ENCODE measurements at places on chromosomes 12 and 14. TPM values are rescaled to one million over a fixed set of nuclear protein-coding genes. Genes with fewer than 3 reads are reported as not detected.

- DNase-seq: no peak
Observed at GRCh38 chr12:54678131-54678530, 30.0 kb upstream of the DCD start.

DNA sequence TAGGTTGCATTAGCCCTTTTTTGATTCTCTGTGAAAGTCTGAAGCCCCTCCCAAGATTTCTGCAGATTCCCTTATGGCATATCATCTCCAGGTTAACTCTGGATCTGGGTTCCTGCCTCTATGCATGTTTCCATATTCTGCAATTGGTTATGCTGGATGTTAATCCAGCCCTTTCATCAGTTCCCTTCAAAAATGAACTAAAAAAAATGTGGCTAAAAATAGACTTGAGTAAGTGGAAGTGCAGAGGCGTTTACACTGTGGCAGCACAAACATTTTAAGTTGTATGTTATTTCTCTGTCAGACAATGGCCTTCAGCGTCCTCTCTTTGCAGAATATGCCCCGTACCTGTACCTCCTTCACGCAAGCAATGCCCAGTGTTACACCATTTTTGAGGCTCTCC lies 11.4 kb downstream of the MGST1 start:
- DNase-seq: no peak

GRCh38 chr12:53751336-53752191 lies at the start of gene CISTR:
Gene CISTR, minus strand, starts transcription at chr12:53751979.
- peak; percentile 72 for DNase-seq

Gene IL31
- not detected for polyA plus RNA-seq

DNA sequence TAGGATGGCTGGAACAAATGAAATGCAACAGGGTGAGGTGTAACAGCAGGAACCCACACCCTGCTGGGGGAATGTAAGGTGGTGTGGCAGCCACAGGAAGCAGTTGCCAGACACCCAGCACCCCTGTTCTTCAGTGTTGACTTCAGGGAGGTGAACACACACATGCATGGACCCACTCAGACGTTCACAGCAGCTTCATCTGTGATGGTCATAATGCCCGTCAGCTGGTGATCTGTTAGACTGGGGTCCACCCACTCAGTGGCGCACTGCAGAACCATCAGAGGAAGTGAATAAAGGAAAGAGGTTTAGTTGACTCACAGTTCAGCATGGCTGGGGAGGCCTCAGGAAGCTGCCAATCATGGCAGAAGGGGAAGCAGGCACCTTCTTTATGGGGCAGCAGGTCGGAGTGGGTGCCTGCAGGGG lies 22.7 kb upstream of the TEX22 start:
- no peak for DNase-seq

Gene TTC7B
- polyA plus RNA-seq: 38.1 TPM

DNA sequence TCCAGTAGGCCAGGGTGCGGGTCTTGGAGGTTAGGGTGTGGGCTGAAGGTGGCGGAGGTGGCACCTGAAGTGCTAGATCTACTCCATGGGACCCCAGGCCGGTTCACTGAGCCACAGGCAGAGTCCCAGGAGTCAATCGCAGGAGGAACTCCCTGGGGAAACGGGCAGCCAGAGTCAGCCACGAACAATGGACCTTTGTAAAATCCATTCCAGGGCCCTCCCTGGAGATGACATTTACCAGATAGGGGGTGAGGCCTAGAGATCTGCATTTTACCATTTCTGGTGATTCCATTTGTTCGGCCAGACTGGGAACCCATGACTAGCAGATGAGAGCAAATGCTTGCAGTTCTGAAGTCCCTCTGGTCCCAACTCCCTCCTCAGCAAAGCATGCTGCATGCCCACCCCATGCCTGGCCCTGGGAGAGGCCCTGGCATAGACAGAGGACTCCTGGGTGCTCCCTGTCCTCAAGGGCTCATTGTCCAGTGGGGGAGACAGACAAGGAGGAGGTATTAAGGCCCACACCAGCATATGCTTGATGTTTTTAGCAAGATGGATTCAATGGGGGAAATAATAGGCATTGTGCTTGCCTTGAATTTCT lies 115.5 kb downstream of the EML1 start:
- DNase-seq: no peak

GRCh38 chr12:12087693-12088034 lies 16.9 kb downstream of the BCL2L14 start:
- DNase-seq: no peak

- peak; percentile 69 for DNase-seq
Observed at GRCh38 chr12:12839873-12840579, 26.9 kb downstream of the DDX47 start.

DNA sequence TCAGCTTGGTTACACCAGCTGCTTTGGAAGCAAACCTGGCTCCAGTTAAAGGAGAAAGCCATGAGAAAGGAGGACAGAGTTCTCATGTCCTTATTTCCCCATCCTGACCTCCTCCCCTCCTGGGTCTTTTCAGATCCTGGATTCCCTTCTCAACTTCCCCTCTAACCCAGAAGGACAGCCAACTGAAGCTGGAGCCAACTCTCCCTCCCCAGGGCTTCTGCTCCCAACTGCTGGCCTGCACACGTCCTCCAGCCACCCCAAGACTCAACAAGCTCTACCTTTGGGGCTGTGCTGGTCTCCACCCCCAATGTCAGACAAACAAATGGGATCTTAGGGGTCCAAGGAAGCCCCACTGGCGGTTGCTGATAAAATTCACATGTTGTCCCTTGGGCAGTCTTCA lies 651.1 kb upstream of the TBX3 start:
- peak; percentile 51 for DNase-seq

DNA sequence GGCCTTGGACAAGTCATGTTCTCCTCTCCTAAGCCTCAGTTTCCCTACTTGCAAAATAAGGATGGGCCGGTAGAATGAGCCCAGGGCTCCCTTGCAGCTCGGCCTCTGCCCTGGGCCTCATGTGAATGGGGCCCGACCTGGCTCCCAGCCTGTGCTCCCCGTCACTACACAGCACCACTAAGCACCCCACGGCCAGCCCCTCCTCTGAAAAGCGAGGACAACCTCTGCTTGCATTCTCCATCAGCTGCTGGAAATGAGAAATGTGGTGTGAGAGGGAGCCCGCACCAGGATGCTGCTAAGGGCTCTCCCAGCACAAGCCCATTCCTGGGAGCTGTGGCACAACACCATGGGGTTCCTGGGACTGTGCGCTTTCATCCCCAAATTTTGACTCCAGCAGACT lies 10.2 kb downstream of the SLC25A47 start:
- DNase-seq: peak; percentile 19

Gene RFX4
- polyA plus RNA-seq: not detected

DNA sequence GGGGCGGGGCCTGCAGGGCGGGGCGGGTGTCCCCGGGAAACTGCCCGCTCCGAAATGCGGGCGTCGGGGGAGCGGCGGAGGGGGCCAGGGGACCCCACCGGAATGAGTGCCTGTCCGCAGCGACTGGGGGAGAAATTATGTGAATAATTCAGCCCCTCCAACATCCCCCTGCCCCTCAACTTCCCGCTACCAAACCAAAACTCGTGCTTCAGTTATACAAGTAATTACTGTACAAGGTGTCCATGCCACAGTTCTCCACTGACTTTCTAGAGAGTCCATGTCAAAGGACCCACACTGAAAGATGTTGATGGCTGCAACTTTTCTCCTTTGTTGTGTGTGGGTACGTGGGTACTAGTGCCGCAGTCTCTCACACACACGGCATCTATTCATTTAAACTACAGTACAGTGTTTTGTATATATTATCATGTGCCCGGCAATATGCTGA lies 414 bp upstream of the CDK17 start:
- DNase-seq: no peak

Gene BEGAIN
- polyA plus RNA-seq: 1.4 TPM

DNA sequence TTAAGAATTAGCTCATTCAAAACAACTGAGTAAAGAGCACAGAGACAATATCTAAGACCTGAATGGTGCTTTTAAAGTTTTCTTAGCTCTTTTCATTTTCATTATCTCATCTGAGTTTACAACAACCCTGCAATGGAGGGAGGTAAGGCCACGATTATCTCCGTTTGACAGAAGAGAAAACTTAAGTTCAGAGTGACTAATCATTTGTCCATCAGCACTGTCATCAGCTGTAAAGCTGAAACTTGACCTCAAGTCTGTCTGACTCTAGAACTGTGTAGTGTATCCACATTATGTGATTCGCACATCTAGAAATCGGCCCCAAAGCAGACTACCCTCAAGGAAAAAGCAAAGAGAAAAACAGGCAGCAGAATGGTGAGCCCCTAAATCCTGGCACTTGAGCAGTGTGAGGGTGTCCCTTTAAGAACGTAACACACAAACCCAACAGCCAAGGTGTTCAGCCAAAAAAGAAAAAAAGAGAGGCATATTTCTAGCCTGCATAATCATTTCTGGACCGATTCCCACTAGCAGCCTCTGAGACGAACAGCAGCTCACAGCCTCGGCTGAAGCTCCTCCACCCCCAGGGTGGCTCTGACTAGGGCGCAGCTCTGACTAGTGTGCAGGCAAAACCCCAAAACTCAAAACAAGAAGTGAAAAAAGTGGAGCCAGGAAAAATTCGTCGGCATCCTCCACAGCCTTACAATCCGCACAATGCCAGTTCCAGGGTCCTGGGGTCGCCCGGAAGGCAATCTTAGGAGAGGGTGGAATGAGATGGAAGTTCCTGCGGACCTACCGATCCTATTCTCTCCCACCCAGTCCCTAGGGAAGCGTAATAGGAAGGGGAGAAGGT lies 1.6 kb downstream of the STXBP6 start:
- peak; percentile 76 for DNase-seq

- no peak for DNase-seq
Observed at GRCh38 chr12:130868412-130868811, 3.5 kb upstream of the RAN start.

Gene CGRRF1
- 16.8 TPM for polyA plus RNA-seq

GRCh38 chr12:130249376-130249775 lies 87.1 kb downstream of the FZD10 start:
- no peak for DNase-seq

DNA sequence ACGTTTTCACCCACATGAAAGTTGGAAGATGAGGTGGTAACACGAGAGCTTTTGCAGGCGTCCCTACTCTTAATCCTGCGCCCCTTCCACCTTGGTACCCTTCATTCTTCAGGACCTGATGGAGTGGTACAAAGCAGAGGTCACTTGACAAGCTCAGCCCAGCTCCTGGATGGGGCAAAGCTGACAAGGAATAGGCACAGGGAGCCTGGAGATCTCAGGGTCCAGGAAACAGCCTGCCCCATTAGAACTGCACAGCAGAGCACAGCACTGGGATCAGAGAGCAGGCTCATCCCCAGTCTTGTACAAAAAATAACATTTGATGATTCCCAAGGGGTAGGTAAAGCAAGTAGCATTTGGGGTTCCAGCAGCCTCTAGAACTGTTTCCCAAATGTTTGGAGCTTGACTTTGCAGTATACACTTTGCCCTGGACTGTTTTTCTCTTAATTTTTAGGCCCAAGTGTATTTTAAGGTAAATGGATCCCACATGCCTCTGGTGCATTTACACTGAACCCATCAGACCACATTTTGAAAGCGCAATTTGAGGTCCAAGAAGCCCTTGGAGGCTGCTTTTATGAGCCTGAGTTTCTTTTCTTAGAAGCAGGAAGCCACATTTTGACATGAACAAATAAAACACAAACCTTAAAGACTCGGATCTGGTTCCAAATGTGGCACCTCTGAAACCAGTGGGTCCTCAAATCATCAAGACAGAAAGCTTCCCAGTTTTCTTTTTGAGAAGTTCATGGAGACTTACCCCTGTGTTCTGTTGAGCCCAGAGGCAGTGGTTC lies 633 bp downstream of the TC2N start:
- DNase-seq: no peak

- DNase-seq: no peak
Observed at GRCh38 chr12:26767116-26767515, 65.9 kb downstream of the ITPR2 start.

Gene IRAK3
- polyA plus RNA-seq: 4.1 TPM

DNA sequence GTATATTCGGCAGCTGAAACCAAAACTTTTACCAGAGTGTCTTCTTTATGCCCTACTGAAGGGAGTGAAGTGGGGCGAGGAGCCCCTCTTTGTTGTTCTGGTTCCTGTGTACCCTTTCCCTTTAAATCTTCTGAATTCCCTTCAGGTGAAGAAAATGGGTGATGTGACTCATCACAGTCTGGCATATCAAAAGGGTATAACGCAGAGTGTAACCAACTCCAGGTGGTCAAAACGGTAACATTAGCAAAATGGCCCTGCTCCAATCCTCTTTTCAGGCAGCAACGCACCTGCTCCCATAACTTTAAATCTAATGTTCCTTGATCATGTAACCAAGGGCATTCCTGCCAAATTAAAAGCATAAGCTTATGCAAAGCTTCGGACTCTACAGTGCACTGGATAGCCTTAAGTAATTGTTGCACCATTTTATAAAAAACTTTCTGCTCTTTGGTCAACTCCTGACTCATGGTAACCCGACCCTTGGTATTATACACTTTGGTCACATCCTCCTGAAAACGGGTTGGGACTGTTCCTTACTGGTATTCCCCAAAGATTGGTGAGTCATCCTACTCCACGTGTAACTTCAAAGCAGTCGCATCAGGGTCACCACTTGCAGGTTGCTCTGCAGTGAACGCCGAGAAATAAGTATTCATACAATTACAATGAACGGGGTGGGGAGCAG lies 83.1 kb downstream of the KCNMB4 start:
- no peak for DNase-seq

Gene CAPZA3
- not detected for polyA plus RNA-seq

- no peak for DNase-seq
Observed at GRCh38 chr14:29178971-29179370, 412.4 kb downstream of the FOXG1 start.

GRCh38 chr12:13523536-13524307 lies 327.2 kb downstream of the EMP1 start:
- no peak for DNase-seq

- DNase-seq: no peak
Observed at GRCh38 chr14:103428723-103429556, 43.7 kb downstream of the MARK3 start.

Gene PRB2
- not detected for polyA plus RNA-seq

GRCh38 chr12:50749459-50749882 lies 14.4 kb upstream of the ATF1 start:
- no peak for DNase-seq

- no peak for DNase-seq
Observed at GRCh38 chr12:10740182-10740581, 17.1 kb upstream of the YBX3 start.

Gene C14orf180
- polyA plus RNA-seq: 153 TPM

- DNase-seq: no peak
Observed at GRCh38 chr12:132881818-132882217, 5.6 kb downstream of the CHFR start.

GRCh38 chr12:59179231-59179630 lies 258.9 kb upstream of the LRIG3 start:
- no peak for DNase-seq

- DNase-seq: no peak
Observed at GRCh38 chr12:19298836-19299605, 140.3 kb upstream of the AEBP2 start.

Measured in right cardiac atrium (tissue), 5 donors.